Vein endothelial cell (primary cell): ENCODE measurements at places on chromosomes 4 and X. TPM values are rescaled to one million over a fixed set of nuclear protein-coding genes. Genes with fewer than 3 reads are reported as not detected.

Gene NPY2R
- not detected in 2 replicates for total RNA-seq

Gene USP17L21
- total RNA-seq = not detected in 2 replicates

Gene PHF8
- total RNA-seq = 23.8 and 33.0 TPM in 2 replicates

Gene RIPPLY1
- total RNA-seq = not detected in 2 replicates

Gene ZIC3
- total RNA-seq = not detected in 2 replicates
